CD4-positive, alpha-beta T cell treated with Interleukin-15 for 1 hour (primary cell): ENCODE measurements at places on chromosomes 5 and 9.

- DNase-seq: no peak
Measured at GRCh38 chr5:131932235-131932634, 13.2 kb downstream of the MEIKIN start.

DNA sequence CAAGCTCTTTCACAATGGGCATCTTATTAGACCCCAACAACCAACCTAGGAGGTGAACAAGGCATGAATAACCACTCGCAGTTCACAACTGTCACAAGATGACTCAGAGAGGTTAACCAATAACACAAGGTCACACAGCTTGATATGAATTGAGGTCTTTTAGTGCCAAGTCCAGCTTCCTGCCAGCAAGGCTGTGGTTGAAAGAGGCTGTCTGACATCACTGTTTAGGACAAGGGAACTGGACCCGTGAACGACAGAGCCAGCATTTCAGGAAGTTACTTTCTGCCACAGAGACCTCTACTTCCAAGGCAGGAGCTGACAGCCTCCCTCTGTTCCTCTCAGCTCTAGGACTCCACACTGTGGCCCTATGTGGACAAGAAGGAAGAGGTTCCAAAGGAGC lies 53.4 kb upstream of the ALDH1B1 start:
- DNase-seq: no peak

GRCh38 chr9:110329639-110330230 lies 7.9 kb downstream of the TXNDC8 start:
- DNase-seq: no peak

- no peak for DNase-seq
Measured at GRCh38 chr5:161134956-161135355, 282.9 kb upstream of the ATP10B start.

DNA sequence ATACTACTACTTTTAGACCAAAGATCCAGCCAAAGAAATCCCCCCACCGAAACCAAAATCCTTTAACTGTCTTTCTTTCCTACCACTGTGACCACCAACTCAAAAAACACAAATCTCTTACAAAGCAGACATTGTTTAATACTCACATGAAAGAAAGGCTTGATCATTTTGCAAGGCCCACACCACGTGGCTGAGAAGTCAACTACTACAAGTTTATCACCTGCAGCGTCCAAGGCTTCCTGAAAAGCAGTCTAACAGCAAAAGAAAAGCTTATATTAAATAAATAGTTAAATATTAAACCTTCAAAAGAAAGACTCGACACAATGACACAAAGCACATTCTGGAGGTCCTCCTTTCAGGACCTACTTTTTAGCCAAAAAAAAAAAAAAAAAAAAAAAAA lies 5.1 kb downstream of the TXN start:
- no peak for DNase-seq

GRCh38 chr5:8843771-8844170 lies 702.1 kb downstream of the SEMA5A start:
- DNase-seq: no peak

- no peak for DNase-seq
Measured at GRCh38 chr9:75490326-75490725, 400.1 kb upstream of the PCSK5 start.

DNA sequence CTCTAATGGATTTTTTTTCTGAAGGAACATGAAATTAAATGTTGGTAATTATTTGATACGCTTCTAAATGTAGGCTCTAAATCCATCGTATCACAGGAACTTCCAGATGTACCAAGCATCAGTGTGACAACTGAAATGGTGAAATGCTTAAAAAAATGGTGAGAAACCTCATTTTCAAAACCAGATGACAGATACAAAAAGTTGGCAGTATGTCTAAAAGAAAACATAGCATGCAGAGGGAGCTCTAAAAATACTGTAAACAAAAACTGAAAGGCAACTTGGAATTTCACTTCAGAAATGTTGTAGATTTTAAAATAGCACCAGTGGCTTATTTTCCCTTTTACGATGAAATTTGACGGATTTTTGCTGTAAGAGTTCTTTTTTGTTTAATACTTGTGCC lies 1043.6 kb upstream of the WWC1 start:
- no peak for DNase-seq

DNA sequence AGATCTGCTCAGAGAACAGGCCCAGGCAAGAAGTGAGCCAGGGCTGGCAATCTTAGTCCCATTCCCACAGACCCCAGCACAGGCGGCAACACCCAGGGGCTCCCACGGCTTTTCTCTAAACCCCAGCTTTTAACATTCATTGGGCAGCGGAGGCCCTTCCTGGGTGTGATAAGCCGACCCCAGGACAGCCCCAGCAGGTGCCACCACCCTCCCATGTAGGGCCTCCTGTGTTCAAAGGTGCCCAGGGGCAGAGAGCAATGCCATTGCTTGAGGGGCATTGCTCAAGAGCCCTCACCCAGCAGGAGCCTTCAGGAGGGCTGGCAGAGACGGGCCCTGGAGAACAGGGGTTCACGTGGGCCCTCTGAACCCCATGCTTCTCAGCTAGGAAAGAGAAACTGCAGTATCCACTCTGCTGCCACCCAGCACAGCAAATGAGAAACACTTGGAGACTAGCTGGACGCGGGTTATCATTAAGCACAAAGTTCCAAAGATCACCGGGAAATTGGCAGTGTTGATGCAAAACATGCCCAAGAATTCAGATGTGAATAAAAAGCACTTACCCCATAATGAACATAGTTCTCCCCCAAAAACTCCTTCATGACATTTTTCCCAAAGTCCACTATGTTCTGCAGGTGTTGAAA lies 13.9 kb downstream of the IPPK start:
- no peak for DNase-seq

- DNase-seq: no peak
Measured at GRCh38 chr9:134515026-134515821, 126.4 kb upstream of the COL5A1 start.
